SHP77 (cell line): ENCODE measurements at places on chromosomes 11 and 22.

DNA sequence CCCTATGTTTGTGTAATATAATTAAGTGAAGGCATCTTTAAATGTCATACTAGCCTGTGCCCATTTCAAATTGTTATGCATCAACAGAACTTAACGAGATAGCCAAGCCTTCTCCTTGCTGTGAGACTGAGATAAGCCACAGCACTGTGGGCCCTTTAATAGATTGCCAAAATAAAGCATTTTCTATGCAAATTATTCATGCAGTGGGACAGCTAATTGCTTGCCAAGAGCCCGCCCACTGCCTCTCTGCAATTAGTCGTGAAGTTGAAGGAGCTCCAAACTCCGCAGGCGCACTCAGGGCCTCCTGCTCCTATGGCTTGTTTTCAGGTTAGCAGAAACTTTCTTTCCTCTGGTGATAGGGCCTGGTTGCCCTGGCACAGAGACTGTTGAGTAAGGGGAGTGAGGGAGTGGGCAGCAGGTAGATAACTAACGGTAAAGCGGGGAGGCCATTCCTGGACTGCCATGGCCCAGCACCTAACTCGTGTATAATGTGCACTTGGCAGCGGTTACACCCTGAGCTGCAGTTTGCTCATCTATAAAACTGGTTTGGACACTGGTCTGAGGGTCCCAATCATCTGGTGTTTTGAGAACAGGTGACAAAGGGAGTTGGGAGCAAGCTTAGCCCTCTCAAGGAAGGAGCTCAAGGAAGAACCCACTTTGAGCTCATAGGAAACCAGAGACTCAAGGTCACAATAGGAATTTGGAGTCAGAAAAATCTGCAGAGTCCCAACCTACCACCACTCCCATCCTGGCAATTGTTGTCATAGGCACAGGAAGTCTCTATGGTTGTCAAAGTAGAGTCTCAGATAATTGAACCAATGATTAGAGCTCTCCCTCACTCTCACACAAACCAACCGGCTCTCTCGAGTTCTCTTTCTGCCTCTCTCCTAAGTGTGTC lies 33.9 kb upstream of the RIC3 start:
- no peak for DNase-seq

DNA sequence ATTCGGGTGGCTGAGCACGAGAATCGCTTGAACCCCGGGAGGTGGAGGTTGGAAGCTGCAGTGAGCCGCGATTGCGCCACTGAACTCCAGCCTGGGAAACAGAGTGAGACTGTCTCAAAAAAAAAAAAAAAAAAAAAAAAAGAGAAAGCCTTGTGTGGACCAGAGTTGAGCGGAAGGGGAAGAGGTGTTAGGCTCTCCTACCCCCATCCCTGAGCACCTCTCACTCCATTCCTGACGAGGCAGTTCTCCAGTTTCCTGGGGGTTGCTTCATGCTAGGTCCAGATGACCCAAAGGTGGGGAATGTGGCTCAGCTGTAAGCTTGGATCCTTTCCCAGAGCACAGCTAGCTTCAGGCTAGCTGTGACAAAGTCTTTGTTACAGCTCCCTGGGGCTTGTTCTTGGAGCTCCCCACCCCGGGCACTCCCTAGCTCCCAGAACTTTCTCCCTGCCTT lies 8.8 kb upstream of the DNAL4 start:
- no peak for DNase-seq

GRCh38 chr22:37566329-37566837 lies 6.1 kb downstream of the CDC42EP1 start:
- DNase-seq = no peak

- DNase-seq = no peak
Measured at GRCh38 chr11:20303391-20303965, 60.0 kb upstream of the HTATIP2 start.

DNA sequence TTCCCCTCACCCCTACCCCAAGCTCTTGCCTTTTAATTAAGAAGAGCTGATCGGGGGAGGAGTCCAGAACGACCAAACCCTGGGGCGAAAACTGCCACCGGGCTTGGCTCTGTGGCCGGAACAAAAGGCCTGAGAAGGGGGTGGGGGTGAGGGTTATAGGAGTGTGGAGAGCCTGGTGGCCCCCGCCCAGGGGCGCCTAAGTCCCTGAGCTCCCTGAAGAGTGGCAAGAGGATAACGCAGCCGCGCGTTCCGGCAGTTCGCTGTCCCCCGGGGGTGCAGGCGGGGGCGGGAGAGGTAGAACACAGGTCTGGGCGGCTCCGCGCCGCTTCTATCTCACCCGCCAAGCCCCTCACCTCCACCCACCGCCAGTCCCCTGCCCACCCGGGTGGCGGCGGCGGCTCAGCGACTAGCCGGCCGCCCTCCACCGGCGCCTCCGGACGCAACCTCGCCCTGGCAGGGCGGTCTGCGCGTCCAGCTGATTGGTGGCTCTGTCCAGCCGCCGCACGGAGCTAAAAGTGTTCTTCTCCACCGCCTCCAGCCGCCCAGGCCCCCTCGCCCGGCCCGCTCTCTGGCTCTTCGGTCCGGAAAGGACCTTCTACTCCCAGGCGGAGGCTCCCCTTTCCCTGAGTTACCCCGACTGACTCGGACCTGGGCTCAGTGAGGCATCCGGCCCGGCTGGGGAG lies 18.7 kb upstream of the BDNF start:
- DNase-seq = no peak

DNA sequence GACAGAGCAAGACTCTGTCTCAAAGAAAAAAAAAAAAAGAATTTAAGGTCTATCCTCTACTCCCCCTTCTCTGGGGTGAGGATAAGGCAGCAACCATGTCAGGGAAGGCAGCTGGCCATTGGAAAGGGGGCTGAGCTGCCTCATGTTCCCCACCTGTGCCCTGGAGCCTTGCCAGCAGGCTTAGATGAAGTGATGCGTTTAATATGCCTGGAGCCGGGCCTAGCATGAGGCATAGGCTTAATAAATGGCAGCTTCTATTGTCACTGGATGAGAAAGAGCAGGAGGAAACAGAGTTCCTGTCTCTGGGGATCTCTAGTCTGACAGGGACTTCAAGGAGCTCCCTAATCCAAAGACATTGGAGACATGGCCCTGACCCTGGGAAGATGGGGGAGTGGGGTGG lies 3.2 kb upstream of the KCNE3 start:
- peak; percentile 7 for DNase-seq

DNA sequence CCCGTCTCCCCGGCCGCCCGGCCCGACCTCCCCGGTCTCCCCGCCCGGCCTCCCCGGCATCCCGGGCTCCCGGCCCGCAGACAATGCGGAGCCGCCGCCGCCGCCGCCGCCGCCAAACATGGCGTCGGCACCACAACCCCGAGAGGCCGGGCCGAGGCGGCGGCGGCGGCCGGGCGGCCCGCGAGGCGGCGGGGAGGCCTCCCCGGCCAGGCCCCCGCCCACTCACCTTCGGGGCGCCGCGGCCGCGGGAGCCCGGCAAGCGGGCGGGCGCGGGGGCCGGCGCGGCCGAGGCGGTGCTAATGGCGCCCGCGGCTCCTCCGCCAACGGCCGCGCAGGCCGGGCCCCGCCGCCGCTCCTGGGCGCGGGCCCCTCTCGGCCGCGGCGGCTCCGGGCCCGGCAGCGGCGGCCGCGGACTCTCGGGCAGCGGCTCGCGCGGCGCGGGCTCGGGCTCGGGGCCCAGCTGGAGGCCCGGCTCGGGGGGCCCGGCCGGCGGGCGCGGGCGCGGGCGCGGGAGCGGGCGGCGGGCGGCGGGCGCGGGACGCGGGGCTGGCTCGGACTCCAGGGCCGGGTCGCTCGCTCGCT lies 311 bp downstream of the BRD1 start:
- DNase-seq = no peak

DNA sequence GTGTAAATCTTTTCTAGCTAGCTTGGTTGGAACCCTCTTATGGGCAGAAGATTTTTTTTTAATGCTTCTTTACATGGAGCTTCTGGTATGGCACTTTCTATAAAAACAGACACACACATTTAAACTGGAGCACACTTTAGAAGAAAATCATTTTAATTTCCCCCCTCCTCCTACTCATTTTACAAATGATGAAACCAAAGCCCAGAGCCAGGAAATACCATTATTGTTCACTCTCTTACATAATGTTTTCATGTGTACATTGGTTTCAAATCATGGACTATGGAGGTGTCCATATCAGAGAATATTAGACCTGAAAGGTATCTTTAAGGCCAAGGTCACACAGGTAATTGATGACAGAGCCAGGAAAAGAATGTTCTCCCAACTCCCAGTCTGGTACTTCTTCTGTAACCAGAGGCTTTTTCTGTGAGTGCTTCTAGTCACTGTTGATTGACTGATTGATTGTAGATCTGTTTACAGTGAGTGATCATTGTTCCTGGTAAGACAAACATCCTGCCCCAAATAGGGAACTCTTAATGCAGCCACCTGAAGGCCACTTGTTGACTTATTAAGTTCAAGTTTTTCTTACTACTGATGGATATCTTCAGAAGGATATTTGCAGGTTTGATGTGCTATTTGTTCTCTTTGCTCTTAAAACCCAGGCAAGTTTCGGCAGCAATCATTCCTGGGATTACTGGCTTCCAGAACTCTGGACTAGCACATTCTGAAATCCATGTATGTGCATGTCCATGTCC lies 26.8 kb upstream of the ME3 start:
- DNase-seq = no peak

DNA sequence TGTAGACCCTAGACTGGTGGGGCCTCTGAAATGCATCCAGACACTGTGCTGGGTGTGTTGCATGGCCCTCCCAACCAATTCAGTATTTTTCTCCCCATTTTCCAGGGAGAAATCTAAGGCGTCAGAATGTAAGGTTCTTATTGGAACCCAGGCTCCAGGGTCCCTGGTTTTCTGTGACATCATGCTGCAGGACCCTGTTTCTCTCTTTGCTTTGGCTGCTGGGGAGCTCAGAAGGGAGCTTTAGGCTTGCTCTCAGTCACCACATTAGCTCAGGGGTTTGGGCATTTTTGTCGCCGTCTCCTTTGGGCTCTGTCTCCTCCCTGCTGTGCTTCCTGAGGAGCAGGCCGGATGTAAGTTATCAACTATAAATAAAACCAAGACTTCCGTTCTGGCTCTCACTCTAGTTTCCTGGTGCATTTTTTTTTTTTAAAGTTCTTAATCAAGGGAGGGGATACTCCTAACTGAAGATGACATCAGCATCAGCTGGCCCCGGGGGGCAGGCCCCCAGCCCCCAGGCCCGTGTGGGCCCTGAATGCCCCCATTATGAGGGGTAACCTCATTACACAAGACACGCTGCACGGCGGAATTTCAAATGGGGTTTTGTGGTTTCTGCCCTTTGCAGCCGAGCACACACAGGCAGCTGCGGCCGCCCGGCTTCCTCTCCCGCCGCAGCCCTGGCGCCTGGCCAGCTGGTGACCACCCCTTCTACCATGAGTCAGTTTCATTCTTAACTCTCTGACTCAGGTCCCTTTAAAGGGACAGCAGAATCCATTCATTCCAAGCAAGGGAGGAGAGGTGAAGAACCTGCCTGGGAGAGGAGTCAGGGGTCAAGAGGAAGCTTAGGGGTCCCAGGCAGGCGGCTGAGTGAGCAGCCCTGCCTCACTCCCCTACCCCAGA lies 3.2 kb downstream of the MYEOV start:
- DNase-seq = peak; percentile 73

DNA sequence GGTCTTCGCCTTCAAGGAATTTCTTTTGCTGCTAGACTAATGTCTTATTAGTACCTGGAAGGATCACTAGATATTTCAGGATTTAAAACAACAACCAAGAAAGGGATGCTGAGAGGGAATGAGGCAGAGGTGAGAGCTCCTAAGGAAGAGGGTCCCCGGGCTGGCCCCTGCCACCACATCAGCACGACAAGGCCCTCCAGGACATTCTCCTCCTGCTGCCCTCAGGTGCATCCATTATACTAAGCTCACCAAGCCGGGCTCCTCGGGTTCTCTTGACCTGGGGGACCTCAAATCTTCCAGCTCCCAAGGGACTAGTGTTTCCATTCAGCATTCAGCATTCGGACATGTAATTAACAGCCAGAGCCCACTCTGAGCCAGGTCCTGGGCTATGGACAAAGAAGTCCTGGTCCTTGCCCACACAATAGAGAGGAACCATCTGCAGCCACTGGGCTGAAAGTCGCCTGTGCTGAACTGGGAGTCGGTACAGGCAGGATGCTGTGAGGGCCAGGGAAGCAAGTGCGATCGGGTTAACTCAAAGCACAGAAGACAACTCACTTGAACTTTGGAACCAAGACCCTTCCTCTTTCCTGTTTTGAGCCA lies 29.4 kb upstream of the OAF start:
- no peak for DNase-seq

DNA sequence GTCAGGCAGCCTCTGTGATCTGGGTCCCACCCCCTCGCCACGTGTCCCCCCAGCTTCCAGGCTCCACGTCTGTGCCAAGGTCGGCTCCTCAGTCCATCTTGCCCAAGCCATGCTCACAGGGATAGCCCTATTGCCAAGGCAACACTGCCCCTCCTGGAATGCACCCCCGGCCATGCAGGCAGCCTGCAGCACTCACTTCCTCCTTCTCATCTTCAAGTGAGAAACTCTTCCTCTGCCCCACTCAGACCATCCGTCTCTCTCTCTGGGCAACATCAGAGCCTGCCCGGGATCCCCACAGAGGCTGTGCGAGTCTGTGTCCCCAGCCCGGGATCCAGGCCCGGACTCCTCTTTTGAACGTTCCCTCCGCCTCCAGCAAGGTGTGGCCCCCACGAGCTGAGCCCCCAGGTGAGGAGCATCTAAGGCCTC lies 852.3 kb downstream of the BRD1 start:
- DNase-seq = no peak

- DNase-seq = no peak
Measured at GRCh38 chr11:9219115-9219514, 46.0 kb downstream of the DENND5A start.

GRCh38 chr11:14954581-14954980 lies 17.6 kb downstream of the CALCA start:
- no peak for DNase-seq
